H1 (cell line): ENCODE measurements at places on chromosomes 11 and 22. TPM values are rescaled to one million over a fixed set of nuclear protein-coding genes. Genes with fewer than 3 reads are reported as not detected.

The CYB5R2 gene
- total RNA-seq, result 50.4 and 53.0 TPM in 2 replicates

GRCh38 chr11:45901626-45902025, 5.4 kb downstream of the FREY1 start:
- no peak for DNase-seq

- no peak for DNase-seq
Measured at GRCh38 chr22:48249713-48250268, 1487.3 kb downstream of the TBC1D22A start.

The SLC22A9 gene
- total RNA-seq, result not detected in 2 replicates

DNA sequence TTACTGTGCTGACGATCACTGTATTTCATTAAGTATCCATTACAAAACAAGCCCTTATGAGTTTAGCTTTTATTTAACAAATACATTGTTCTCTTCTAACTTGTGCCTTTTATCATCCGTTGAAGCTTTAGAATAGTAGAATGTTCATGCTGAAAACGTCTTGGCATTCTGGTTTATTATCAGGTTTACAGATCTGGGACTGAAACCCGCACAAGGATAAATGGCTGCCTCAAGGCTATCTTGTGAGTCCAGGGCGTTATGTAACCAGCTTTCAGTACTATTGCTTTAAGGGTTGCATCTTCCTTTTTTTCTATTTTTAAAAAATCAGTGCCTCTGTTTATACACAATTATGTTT, 66.6 kb upstream of the PRODH start:
- DNase-seq, result no peak

DNA sequence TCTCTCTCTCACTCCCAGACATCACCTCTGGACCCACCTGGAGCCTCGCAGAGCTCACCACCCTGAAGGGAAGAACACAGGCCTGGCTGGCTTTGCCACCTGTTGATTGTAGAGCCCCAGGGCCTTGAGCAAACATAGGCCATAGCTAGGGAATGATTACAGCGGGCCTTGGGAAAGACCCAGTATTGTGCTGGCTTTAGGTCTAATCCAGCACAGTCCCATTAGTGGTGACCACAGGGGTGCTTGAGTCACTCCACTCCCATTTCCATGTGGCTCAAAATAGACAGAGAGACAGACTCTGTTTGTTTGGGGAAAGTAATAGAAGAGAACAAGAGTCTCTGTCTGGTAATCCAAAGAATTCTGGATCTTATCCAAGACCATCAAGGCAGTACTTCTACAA, 42.7 kb upstream of the FAM181B start:
- no peak for DNase-seq

DNA sequence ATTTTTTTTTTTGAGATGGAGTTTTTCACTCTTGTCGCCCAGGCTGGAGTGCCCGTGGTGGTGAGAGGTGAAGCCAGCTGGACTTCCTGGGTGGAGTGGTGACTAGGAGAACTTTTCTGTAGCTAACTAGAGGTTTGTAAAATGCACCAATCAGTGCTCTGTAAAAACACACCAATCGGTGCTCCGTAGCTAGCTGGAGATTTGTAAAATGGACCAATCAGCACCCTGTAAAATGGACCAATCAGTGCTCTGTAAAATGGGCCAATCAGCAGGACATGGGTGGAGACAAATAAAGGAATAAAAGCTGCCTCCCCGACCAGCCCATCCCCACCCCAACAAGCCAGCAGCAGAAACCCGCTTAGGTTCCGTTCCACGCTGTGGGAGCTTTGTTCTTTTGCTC, 4.4 kb upstream of the RAPSN start:
- no peak for DNase-seq

GRCh38 chr11:60303661-60304060, 23.2 kb downstream of the MS4A4A start:
- no peak for DNase-seq

GRCh38 chr11:61900251-61900650, 8.9 kb upstream of the FADS3 start:
- no peak for DNase-seq

GRCh38 chr22:34283844-34284243, 363.6 kb upstream of the LARGE1 start:
- no peak for DNase-seq

GRCh38 chr22:46763051-46763705, 728 bp downstream of the TBC1D22A start:
- DNase-seq, result no peak

The OR52H1 gene
- not detected in 2 replicates for total RNA-seq

The CHADL gene
- 0.78 and 0.84 TPM in 2 replicates for total RNA-seq

The ZNF215 gene
- 17.1 and 17.9 TPM in 2 replicates for total RNA-seq

- DNase-seq, result no peak
Measured at GRCh38 chr22:38724926-38725571, 19.3 kb downstream of the GTPBP1 start.

The TRIM51 gene
- not detected in 2 replicates for total RNA-seq

DNA sequence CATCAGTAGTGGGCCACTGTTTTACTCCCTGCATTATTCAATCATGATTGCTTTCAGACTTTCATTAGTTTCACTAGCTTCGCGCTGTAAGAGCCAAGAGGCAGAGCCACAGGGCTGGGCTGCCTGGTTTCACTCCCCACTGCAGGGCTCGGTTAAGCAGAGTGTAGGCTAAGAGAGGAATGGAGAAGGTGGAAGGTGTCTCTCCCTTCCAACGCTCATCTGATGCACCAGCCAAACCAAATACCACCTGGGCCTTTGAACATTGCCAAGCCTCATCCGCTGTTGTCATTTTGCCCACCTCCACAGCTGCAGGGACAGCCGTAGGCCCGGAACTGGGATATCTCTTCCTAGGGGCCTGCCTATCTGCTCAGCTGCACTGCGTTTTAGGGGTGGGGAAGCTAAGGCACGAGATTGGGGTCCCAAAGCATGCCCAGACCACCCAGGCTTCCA, 480 bp upstream of the SMARCB1 start:
- no peak for DNase-seq

GRCh38 chr11:103851166-103851651, 185.2 kb upstream of the DDI1 start:
- DNase-seq, result no peak

GRCh38 chr22:42434748-42435425, 2.7 kb upstream of the NFAM1 start:
- no peak for DNase-seq

The PIK3IP1 gene
- 1.3 and 1.5 TPM in 2 replicates for total RNA-seq

The SYT7 gene
- total RNA-seq, result 10.5 and 10.6 TPM in 2 replicates
